ENCODE measurements at places on chromosomes 13 and 19.

DNA sequence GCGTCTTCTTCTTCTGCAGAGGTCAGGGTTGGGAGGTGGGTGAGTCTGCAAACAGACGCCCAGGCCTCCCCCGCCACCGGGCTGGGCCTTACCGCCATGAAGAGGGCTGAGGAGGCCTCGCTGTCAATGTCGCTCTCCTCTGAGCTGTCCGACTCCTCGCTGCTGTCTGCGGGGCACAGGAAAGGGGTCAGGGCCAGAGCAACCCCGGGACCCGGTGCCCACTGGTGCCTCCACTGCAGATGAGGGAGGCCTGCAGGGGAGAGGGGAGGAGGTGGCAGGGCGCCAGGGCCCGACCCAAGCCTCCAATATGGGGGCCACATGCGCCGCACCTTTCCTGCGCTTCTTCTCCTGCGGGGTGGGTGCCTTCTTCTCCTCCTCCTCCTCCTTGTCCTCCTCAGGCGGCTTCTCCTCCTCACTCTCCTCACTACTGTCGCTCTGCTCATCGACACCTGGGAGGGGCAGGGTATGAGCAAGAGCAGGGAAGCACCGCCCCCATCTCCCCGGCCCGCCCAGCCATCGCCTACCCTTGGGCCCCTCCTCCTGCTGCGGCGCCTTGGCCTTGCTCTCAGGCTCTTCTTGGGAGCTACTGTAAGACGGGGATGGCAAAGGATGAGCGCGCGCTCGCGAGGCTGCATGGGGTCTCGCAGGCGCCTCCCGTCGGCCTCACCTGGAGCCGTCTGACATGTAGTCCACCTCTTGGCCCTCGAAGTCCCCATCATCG is 5.5 kb upstream of the PSPN start:
- no peak for DNase-seq

- DNase-seq = no peak
Measured at GRCh38 chr13:19794631-19795030, 11.9 kb upstream of the PSPC1 start.

DNA sequence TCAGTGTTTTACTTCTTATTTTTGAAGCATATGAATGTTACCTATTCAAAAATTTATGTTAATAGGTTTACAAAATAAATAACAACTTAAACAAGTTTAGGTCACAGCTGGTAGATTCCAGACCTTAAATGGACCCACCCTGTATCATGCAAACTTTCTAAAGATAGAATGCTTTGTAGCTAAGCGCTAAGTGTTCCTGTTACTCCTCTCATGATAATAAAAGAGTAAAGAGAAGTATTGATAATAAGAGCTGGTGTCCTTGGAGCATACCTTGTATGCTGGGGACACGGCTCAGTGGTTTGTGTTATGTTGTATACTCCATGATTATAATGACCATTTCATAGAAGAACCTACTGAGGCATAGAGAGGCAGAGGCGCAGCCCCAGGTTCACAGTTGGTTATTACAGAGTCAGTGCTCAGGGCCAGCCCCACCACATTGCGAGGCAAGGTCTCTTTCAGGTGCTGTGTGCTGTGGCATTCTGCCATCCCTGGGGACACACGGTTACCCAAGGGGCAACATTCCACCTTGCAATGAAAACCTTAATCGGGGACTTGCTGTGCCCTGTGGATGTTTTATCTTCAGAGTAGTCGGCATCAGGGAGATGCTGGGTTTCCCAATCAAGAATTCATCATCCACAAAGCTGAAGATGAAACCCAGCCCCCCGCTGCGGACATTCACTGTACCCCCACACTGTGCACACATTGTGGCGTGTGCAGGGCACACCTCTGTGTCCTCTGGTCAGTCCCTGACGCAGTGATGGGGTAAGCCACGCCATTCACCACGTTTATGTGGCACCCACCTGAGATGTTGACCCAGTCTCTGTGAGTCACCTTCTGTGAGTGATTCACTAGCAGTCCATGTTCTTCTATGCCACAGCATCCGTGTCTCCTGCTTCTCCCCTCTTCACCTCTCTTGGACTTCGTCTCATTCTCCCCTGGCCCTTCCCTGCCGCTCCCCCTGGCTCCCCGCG is 186.7 kb downstream of the COL4A1 start:
- DNase-seq = no peak

- no peak for DNase-seq
Measured at GRCh38 chr19:38039966-38040365, 133.0 kb downstream of the SIPA1L3 start.

- DNase-seq = no peak
Measured at GRCh38 chr13:52001120-52001731, 10.0 kb downstream of the ATP7B start.

GRCh38 chr13:51202477-51203046 is 19.6 kb upstream of the FAM124A start:
- no peak for DNase-seq

DNA sequence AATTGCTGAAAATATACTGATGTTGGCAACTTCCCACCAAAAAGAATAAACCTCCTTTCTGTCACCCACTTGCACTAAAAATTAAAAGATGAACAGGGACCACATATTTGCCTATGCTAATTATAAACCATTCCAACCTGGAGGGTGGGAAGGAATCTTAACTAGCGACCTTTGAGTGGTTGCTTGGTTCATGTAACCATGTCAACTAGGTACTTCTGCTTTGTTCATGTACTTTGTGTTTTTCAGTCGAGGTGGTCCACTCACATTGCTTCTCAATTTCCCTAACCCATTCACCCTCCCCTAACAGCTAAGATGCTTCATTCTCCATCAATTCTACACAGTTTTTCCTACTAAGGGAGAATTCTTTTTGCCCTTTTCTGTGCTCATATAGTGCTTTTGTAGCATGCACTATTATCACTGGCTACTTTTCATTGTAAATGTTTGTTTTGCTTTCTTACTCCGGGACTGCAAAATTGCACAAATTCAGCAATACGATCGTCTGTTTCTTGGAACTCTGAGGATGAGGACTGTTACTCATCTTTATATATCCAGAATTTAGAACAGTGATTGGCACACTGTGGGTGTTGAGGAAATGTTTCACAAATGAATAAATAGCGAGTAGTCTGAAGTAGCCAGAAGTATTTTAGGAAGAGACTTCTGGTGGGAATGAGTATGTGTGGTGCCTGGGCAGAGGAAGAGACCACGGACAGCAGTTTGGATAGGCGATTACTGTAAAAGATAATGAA is 187.5 kb downstream of the GPC6 start:
- DNase-seq = no peak

- DNase-seq = no peak
Measured at GRCh38 chr19:31863122-31863521, 482.3 kb upstream of the ZNF507 start.

- DNase-seq = no peak
Measured at GRCh38 chr19:14410091-14411051, 8.8 kb downstream of the DDX39A start.

DNA sequence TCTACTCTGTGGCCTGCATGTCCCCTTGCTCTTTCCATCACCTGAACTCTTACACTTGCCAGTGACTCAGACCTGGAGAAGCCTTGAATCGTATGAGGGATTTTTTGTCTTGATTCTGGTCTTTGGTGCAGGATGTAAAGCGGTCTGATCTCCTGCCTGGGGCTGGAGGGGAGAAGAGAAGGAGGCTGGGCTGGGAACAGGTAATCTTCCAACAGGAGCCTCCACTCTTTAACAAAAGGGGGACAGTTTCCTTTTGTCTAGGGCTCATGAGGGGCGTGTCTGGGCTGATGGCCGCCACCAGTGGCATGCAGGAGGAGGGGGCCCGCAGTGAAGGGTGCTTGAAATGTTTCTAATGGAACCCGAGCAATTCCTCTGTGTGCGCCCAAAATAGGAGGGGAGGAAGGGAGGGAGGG is 24.7 kb downstream of the NFIX start:
- DNase-seq = no peak

DNA sequence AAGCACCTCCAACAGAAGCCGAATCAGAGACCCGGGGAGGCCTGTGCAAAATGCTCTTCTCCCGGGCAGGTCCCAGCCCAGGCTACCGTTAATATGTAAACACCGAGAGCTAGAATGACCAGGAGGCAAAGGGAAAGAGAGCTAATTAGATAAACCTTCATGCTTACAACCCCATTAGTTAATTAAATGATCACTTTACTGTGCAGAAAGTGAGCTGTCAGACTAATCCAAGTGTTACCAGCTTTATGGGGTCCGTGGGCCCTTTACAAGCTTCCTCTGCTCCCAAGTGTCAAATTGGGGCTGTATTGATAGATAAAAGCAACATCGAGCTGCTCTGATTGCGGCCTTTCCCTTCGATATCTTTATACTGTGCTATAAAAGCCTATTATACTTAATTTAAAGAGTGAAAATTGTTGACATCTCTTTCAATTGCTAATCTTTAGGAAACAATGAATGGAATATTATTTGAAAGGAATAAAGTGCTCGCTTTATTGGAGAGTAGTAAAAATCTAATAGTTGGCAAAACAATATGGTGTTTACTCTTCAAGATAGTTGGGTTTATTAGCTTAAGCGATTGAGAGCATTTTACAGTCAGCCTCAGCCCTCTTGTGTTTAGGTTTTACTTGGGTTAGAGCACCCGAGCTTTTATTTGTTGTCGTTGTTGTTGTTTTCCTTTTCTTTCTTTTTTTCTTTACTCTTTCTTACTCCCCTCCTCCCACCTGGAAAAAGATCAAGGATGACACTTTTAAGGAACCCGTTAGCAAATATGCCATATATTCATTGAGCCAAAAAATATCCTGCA is 189.3 kb upstream of the GPR12 start:
- no peak for DNase-seq

DNA sequence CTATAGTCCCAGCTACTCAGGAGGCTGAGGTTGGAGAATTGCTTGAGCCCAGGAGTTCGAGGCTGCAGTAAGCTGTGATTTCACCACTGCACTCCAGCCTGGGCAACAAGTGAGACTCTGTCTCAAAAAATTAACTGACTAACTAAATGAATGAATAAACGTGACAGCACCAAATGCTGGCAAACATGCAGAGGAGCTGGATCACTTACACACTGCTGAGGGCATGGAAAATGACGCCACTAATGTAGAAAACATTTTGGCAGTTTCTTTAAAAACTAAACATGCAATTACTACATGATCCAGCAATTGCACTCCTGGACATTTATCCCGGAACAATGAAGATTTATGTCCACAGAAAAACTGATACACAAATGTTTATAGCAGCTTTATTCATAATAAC is 31.3 kb upstream of the GTF3A start:
- DNase-seq = no peak

GRCh38 chr19:47352095-47352494 is 3.0 kb downstream of the DHX34 start:
- no peak for DNase-seq

DNA sequence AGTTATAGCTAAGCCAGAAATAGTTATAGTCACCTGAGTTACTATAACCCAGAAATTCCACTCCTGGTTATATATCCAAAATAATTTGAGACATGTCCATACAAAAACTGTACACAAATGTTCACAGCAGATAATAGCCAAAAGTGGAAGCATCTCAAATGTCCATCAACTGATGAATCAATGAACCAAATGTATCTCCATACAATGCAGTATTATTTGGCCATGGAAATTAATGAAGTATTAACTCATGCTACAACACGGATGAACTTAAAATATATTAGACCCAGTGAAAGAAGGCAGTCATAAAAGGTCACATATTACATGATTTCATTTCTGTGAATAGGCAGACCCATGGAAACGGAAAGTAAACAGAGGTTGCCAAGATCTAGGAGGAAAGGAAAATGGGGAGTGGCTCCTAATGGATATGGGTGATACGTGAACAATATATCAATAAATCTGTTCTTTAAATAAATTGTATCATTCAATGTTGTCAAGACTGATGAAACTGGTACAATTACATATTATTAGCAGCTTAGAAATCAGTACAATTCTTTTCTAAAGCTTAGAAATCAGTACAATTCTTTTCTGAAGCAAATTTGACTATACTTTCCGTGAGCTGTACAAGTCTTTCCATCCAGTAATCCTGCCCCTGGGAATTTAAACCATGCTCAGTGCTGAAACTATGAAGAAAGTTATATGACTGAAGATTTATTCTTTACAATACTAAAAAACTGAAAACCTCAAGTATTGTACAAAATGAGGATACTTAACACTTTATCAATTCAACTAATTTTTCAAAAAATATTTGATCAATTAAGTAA is 47.0 kb upstream of the DIAPH3 start:
- DNase-seq = no peak

DNA sequence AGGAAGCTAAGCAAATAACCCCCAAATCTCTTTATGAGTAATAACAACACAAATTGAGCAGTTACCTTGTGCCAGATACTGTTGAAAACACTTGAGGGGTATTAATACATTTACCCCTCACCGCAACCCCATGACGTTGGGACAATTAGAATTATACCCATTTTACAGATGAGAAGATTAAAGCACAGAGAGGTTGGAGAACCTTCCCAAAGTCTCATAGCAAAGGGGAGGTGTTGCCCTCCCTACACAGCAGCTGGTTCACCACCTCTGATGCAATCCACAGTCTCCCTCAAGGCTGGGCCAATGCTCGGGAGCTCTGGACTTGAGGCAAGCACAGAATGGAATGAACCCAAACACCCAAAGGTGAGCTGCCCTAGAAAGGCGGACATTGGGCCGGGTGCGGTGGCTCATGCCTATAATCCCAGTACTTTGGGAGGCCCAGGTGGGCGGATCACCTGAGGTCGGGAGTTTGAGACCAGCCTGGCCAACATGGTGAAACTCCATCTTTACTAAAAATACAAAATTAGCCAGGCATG is 3.9 kb upstream of the CCNE1 start:
- DNase-seq = no peak

DNA sequence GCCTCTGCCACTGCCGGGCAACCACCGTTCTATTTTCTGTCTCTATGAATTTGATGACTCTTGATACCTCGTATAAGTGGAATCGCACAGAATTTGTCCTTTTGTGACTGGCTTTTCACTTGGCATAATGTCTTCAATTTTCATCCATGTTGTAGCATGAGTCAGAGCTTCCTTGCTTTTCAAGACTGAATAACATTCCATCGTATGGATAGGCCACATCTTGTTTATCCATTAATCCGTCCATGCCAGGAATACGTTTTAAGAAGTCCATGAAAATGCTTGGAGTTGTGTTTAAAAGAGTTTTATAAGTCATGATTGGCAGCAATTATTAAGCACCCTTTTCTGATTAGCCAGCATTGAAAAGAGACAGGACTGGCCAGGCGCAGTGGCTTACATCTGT is 53.6 kb upstream of the CLDN10 start:
- no peak for DNase-seq

DNA sequence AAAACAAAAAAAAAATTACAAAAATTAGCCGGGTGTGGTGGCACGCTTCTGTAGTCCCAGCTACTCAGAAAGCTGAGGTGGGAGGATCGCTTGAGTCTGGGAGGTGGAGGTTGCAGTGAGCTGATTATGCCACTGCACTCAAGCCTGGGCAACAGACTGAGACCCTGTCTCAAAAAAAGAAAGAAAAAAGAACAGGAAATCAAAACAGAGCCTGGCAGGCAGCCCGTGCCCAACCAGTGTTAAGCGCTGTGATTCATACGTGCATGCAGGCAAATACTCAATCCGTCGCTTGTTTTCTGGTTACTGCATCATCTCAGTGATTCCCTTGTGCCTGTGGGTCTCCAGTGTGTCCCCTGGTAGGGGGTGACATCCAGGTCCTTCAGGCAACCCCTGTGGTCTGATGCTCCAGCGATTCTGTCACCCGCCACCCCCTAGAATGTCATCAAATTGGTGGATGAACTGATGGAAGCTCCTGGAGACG is 18.1 kb downstream of the DDX39A start:
- DNase-seq = no peak

Data from activated T-cell treated with anti-CD3 and anti-CD28 coated beads for 1 hour (primary cell).